ENCODE measurements at places on chromosomes 12 and 14. TPM values are rescaled to one million over a fixed set of nuclear protein-coding genes. Genes with fewer than 3 reads are reported as not detected.
A peak's percentile ranks its signal among the peaks of the same experiment; 100 is the strongest.

DNA sequence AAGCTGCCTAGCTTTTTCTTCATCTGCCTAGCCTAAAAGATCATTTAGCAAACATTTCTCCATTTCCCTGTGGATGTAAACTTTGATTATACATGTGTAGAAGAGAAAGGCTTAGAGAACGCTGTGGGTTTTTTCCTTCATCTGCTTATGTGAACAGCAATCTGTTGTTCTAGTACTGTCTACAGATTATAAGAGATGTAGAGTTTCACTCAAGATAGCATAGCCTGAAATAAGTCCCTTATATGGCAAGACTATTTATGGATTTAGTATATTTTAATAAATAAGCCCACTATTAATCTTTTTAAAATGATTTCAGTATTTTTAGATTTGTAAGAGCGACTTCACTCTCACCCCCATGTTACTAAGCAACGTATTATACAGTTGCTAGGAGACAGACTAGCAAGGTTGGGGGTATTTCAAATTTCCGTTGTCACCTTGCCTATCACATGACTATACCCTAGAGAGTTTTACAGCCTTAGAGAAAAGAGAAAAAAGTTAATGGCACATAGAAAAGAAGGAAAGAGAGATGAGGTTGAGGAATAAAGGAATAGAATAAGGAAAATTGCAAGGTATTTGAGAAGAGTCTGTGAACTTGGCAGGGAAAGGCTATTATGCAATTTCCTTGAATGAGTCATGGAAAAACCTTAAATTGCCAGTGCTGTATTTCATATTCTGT lies 12.2 kb upstream of the TUBA1A start:
- DNase-seq = peak; percentile 13

- no peak for DNase-seq
Observed at GRCh38 chr14:73896521-73896920, 9.9 kb downstream of the ZNF410 start.

- DNase-seq = peak; percentile 76
Observed at GRCh38 chr12:53499266-53500141, at the start of gene MAP3K12. TSS of gene MAP3K12 (minus strand) at chr12:53499458. CDS start at chr12:53487391, 12,067 bp downstream.

GRCh38 chr12:92779902-92780301 lies 77.1 kb downstream of the PLEKHG7 start:
- no peak for DNase-seq

DNA sequence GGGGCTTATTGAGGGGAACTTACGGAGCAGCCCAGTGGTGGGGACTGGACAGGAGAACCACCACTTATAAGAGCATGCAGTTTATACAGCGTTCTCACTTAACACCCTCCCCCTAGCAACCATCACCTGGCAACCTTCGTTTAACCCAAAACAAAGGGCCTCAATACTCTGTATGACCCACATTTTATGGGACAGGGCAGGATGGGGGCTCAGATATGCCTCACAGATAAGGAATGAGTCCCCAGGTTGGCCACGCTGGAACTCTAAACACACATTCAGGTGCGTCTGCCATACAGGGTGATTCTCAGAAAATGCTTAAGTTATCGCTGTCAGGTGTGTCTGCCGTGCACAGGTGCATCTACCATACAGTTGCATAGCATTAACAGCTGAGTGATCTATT lies 99.2 kb downstream of the GCH1 start:
- no peak for DNase-seq

GRCh38 chr14:85599939-85600338 lies 70.0 kb downstream of the FLRT2 start:
- no peak for DNase-seq

- no peak for DNase-seq
Observed at GRCh38 chr14:101477648-101478047, 83.6 kb upstream of the DIO3 start.

DNA sequence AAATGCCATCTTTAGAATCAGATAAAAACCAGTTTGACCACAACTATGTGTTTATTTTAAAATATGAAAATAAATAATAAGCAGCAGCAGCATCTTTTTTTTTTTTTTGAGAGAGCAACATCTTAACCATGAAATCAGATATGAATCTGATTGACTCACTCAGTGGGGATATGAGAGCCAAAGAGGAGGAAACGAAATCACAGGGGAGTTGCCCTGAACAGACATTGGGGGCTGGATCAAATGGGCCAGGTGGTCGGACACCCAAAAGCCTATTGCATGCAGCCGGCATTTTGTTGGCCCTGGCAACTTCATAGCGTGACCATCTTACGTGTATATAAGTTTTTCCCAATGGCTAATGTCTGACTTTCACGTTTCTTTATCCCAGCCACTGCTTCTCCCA lies 321.1 kb downstream of the NPAS3 start:
- no peak for DNase-seq

DNA sequence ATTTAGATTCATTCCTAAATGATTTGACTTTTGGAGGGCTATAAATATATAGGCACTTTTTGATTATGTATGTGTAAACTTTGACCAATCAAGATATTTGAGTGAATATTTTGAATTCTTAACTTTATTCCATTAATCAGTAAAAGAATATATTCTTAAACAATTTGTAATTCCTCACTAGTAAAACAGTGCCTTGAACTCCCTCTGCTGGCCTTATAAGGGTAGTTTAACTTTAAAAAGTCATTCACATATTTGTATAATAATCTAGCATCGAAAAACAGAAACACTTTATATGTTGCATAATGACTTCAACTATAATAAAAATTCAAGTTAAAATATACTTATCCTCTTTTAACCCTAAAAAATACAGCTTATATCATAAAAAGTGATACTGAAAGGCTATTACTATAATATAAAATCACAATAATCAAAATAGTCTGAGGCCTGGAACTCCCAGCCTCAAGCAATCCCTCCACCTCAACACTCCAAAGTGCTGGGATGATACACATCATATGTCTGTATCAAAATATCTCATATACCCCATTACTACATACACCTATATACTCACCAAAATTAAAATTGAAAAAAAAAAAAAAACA lies 31.2 kb downstream of the CCDC59 start:
- DNase-seq = no peak

DNA sequence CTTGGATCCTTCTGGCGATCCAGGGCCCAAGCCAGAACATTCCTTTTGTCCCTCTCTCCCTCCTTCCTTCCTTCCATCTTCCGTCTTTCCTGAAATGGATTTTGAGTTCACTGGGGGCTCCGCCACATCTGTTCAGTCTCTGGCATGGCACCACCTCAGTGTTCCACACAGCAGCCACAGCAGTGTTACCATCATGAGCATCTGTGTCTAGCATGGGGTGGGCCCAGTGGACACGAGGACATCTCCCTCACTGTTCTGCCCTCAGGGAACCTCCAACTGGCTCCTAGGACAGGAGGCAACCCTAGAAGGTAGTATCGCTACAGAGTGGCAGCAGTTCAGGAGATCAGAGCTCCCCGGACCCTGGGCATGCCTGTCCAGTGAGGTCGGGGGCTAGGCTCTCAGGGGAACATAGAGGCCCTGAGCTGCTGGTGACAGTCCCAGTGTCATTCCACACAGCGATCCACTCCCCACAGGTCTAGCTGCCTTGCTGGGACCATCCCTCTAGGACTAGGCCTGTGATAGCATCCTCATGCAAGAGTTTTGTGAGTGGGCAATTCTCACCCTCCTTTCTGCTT lies 59.0 kb downstream of the GALNT16 start:
- peak; percentile 6 for DNase-seq

GRCh38 chr14:31109257-31109656 lies 83.1 kb upstream of the STRN3 start:
- DNase-seq = no peak

GRCh38 chr12:96398424-96399119 lies 1.7 kb downstream of the CDK17 start:
- DNase-seq = no peak

DNA sequence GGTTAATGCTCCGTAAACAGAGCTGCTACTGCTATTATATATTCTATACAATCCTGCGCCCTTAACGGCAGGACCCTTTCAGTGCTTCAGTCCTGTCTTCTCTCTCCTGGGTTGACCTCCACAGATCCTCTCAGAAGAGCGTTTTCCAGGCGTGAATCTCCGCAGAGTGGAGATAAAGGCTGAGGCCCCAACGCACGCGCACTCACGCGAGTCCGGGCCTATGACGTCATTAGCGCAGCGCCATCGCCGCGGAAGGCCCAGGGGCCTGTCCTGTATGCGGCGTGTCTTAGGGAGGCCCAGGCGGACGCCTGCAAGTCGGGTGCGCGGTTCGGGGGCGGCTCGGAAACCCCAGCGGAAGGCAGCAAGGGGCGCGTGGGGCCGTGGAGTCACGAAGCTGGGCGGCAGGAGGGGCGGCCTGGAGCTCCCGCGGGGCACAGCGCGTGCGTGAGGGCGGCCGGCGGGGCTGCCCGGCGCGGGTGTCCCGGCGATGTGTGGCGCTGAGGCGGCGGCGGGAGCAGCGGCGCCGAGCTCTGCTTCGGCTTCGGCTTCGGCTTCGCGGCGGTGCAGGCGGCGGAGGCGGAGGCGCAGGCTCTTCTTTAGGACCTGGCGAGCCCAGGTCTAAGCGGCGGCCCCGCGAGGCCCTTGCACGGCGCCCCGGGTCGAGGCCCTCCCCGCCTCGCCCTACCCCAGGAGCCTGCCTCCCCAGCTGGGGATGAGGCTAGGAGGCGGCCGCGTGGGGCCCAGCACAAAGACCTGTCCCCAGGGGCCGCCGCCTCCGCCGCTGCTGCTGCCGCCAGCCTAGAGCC lies at the start of gene MAPKAPK5:
Gene MAPKAPK5 (plus strand): TSS at position 479 of the 806 bp plus-strand sequence. CDS start 506 bp downstream, outside the sequence.
- peak; percentile 95 for DNase-seq

GRCh38 chr12:31849090-31849687 lies 110.0 kb upstream of the RESF1 start:
- DNase-seq = no peak

GPR132 gene
- not detected for total RNA-seq

IL22 gene
- total RNA-seq = not detected

DIO3 gene
- total RNA-seq = 5.0 TPM

TAS2R42 gene
- total RNA-seq = not detected

TEX52 gene
- total RNA-seq = not detected

RPS6KL1 gene
- not detected for total RNA-seq

Data from uterus (tissue), 4 donors.